Activated CD8-positive, alpha-beta T cell treated with anti-CD3 and anti-CD28 coated beads, Interleukin-2, amount 10 ng/mL, durations not matched to agents 7 days and 5 days (primary cell): ENCODE measurements at places on chromosomes 16 and 17. TPM values are rescaled to one million over a fixed set of nuclear protein-coding genes. Genes with fewer than 3 reads are reported as not detected.

DNA sequence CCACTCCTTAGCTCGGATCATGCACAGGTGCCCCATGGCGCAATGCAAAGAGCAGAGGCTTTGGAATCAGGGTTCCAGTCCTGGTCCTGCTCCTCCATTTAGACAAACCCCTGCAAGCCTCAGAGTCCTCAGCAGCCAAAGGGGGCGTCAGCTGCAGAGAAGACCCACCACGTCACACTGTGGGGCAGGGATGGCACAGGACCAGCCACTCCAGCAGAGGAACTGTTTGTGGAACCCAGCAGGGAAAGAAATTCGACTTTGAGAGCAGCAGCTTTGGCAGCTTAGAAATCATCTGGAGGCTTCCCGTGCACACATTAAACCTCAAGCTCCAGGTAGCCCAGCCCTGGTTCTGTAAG is 25.2 kb downstream of the C17orf100 start:
- no peak overlapping the region for H3K4me3 ChIP-seq
- H3K36me3 ChIP-seq = no peaks in the 10 kb centered on the region
- DNase-seq = no peak
- H3K27ac ChIP-seq = no peak overlapping the region

- no peaks in the 10 kb centered on the region for H3K36me3 ChIP-seq
- H3K4me3 ChIP-seq = peak overlapping the region; percentile 15
- DNase-seq = no peak
- H3K27me3 ChIP-seq = peaks cover 33% of the 10 kb centered on the region
Observed at GRCh38 chr17:81385320-81386111, 9.7 kb upstream of the BAHCC1 start.

GRCh38 chr16:81204798-81205680 is 33.5 kb upstream of the BCO1 start:
- H3K36me3 ChIP-seq = no peaks in the 10 kb centered on the region
- H3K27me3 ChIP-seq = peaks cover 4% of the 10 kb centered on the region
- H3K4me1 ChIP-seq = no peaks in the 10 kb centered on the region
- H3K4me3 ChIP-seq = no peak overlapping the region

- H3K4me3 ChIP-seq = no peak overlapping the region
- no peaks in the 10 kb centered on the region for H3K36me3 ChIP-seq
- H3K27ac ChIP-seq = no peak overlapping the region
Observed at GRCh38 chr16:67339453-67339852, 12.8 kb downstream of the LRRC36 start.

Gene CFAP97D1
- total RNA-seq = not detected

Gene DPEP2
- total RNA-seq = 5.6 TPM
